ENCODE measurements at places on chromosomes 4 and X. TPM values are rescaled to one million over a fixed set of nuclear protein-coding genes. Genes with fewer than 3 reads are reported as not detected.

GRCh38 chr4:108546728-108547127 lies 73.6 kb upstream of the RPL34 start:
- no peak for DNase-seq

DNA sequence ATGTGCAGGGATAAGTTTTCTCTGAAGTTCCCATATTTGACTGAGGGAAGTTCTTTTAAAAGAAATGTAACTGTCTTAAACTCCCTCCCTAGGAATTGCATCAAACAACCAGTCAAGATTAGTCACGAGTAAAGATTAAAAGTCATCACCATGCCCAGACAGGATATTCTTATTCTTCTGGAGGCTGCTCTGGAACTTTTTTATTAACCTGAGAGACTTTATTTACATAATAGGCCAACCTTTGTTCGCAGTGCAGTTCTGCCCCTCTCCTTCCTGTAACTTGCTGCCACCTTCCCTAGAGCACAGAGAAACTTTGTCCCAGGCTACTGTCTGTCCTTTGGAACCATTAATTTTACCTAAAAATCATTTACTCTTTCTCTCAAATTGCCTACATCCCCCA lies 9.8 kb upstream of the HERC3 start:
- DNase-seq: no peak

GRCh38 chr4:94551643-94552564 lies 100.2 kb downstream of the PDLIM5 start:
- DNase-seq: no peak

GRCh38 chr4:138239491-138239890 lies 2.7 kb downstream of the SLC7A11 start:
- no peak for DNase-seq

The ZFX gene
- 33.9 TPM for total RNA-seq

The SULT1E1 gene
- total RNA-seq: not detected

GRCh38 chr4:38189445-38189844 lies 229.2 kb downstream of the PTTG2 start:
- no peak for DNase-seq

DNA sequence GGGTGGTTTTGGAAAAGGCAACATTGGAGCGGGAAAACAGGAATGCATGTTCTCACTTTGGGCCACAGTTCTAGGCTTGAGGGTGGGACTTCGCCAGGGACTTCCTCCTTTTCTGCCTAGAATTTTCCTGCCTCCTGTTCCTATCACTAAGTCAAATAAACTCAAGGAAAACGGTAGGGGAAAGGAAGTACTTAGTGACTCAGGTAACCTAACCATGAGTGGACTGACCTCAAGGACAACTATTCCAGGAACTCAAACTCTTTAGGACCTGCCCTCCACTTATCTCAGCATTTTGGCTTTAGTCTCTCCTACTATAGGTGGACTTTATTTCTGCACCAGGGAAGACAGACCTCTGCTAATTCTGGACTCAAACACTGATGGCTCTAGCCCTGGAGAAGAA lies 281.7 kb downstream of the ZNF674 start:
- DNase-seq: no peak

The PAGE2 gene
- total RNA-seq: not detected

DNA sequence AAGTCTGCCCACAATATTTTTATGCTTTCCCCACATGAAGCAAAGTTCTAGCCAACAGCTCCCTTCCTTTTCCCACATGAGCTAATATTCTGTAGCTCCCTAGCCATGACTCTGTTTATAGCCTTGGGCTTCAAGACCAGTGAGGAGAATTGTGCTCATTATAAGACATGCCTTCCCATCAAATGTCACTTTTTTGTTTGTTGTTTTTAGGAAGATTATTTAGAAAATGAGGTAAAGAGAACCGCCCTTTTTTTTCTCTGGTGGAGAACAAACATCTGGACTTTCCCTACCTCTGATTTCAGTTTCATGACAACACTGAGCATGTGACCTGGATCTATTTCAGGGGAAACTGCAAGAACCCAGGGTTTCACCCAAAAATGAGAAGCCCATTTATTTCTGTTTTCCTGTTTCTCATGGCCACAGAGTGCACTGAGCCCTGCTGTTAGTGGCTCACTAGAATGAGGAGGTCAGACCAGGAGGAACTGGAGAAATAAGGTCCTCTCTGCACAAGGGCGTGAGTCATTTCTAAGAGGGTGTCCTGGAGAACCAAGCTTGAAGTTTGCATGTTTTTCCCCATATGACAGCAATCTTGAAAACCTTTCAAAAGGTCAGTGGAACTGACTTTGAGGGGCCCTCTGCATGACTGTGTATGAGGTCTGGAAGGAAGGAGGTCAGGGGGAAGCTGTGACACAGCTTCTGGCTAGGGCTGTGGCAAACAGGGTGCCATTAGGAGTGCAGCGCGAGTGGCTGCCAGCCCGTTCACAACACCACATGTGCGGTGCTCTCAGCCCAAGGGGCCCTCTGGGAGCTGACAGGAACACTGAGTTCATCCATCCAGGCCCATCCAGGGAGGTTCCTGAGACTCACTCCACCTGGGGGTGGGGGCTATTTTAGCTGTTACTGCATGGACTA lies 55.2 kb downstream of the CHST7 start:
- DNase-seq: no peak

The NAP1L2 gene
- 7.1 TPM for total RNA-seq

The MFAP3L gene
- total RNA-seq: 8.4 TPM

The RASL11B gene
- total RNA-seq: 24.8 TPM

GRCh38 chrX:19739683-19740082 lies 147.7 kb downstream of the SH3KBP1 start:
- peak; percentile 66 for DNase-seq

DNA sequence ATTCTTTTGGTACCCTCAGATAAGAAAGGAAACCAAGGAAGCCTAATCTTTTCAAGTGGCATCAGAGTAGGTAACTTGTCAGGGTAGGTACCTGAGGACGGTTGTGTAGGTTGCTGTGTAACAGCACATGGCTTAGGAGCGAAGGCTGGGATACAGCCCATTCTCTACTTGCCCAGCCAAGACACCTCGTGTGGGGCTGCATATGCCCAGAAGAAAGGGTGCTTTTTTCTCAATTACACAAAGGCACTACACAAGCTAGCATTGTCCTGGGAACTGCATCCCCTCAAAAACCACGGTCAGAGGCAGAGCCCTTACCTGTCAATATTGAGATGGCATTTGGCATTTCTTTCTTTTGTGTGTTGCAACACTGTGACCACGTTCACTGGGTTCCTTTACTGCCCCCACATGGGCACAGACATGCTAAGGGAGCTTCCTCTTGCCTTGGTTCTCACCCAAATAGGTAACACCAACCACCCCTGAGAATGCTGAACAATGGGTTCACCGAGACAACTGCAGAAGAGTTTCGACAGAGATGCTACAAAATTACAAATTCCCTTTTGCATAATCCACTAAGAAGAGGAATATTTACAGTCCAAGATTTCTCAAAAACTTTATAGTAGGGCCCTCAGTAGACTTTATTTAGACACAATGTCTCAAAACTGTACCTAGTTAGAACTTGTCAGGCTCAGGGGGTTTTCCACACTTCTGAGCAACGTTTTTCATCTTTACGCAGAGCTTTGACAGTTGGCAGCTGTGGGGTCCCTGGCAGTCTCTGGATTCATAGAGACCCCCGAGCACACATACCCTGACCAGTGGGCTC lies 35.8 kb upstream of the TNIP3 start:
- no peak for DNase-seq

GRCh38 chr4:2824836-2825381 lies 18.7 kb upstream of the ADD1 start:
- DNase-seq: peak; percentile 13

- DNase-seq: no peak
Measured at GRCh38 chr4:89324671-89325070, 17.1 kb upstream of the GPRIN3 start.

The RASGEF1B gene
- 108 TPM for total RNA-seq

DNA sequence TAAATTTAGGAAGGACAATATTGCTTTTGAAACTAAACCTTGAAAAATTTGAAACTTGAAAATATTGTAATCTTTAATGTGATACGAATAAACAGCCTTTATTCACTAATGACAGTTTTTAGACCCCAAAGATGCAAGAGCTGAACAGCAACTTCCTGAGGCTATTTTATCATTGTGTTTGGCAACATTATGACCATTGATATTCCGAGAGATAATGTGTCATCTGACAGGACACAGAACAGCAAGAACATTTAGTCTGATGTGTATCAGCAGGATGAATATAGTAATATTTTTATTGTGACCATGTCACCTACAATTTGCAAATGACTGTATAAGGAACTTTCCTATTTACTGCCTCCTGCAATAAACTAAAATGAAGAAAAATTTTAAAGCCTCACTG lies 316.0 kb downstream of the ADAM29 start:
- no peak for DNase-seq

GRCh38 chr4:157763490-157763889 lies 409.3 kb downstream of the GASK1B start:
- DNase-seq: no peak

GRCh38 chrX:129718676-129719075 lies 20.1 kb upstream of the XPNPEP2 start:
- DNase-seq: no peak

GRCh38 chr4:87783781-87784180 lies 15.6 kb upstream of the IBSP start:
- no peak for DNase-seq

GRCh38 chr4:140661550-140661949 lies 92.8 kb upstream of the UCP1 start:
- DNase-seq: no peak

DNA sequence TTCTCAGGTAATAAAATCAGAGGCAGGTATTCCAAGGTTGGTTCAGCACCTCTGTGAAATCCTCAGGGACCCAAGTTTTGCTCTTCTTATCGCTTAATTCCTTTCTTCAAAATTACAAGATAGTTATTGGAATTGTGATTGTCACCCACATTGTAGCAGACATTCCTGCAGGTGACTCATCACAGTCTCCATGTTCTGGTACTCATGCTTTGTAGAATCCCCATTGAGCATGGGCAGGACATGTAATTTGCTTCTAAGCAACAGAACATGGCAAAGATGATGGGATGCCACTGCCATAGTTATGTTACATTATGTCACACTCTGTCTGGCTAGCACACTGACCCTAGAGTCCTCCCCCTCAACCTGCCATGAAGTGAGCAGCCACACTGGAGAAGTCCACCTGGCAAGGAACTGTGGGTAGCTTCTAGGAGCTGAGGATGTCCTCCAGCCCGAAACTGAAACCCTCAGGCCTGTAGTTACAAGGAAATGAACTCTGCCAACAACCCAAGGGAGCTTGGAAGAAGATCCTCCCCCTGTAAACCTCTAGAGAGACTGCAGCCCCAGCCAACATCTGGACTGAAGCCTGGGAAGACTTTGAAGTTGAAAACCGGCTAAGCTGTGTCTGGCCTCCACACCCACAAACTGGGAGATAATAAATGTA lies 58.3 kb upstream of the GUCY1A1 start:
- DNase-seq: no peak

The ITM2A gene
- total RNA-seq: 5.8 TPM

DNA sequence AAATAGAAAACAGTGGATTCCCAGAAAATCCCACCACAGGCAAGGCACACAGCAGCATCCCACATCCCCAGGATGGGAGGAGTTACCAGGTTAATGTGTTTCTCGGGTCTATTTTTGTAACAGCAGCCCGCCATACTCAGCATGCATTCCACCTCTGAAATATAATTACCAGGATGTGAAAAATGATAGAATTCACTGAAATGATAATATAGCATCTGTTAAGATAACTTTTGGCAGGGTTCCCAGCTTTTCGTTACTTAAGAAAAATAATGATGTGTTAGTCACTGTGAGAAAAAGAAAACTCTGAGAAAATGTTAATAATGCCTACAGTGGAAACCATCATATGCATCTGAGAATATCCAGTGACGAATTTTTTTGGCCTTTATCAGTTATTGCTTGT lies 87.1 kb downstream of the VCX2 start:
- no peak for DNase-seq

DNA sequence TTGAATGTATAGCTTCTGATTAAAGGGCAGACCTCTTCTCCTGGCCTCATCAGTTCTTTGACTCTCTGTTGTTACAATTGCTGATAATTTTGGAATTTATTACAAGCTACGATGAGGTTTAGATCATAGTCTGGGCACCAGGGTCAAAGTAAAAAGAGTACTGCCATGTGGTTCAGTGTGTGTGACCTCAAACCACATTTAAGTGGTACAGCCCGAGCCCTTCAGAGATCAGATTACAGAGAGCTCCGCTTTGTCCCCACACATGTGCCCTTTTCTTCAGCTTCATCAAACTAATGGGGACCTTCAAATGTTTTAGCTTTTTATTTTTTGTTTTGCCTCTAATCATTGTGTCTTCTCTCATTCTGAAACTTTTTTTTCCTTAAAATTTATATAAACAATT lies 37.1 kb downstream of the SPANXN2 start:
- DNase-seq: no peak

- DNase-seq: no peak
Measured at GRCh38 chr4:74369855-74370254, 4.9 kb downstream of the EREG start.

- no peak for DNase-seq
Measured at GRCh38 chr4:16967722-16968121, 69.3 kb upstream of the LDB2 start.

DNA sequence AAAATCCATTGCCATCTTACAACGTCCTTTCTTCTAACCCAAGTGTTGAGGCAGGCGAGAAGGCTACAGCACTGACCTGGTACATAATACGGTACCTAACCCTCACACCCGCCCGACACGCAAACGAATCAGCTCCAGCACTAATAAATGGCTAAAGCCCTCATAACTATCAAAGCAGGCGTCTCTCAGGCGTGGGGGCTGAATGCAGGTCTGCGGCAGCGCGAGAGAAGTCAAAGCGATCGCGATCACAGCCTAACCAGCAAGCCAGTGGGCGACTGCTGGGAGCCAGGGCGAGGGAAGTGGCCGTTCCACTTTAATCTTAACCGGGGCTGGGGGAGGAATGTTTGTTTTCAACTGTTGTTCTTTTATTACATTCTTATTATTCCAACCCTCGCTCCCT lies 1.5 kb downstream of the CDX4 start:
- peak; percentile 20 for DNase-seq

GRCh38 chrX:49308604-49309269 lies 5.3 kb downstream of the GAGE10 start:
- no peak for DNase-seq

The SPON2 gene
- total RNA-seq: 769 TPM

DNA sequence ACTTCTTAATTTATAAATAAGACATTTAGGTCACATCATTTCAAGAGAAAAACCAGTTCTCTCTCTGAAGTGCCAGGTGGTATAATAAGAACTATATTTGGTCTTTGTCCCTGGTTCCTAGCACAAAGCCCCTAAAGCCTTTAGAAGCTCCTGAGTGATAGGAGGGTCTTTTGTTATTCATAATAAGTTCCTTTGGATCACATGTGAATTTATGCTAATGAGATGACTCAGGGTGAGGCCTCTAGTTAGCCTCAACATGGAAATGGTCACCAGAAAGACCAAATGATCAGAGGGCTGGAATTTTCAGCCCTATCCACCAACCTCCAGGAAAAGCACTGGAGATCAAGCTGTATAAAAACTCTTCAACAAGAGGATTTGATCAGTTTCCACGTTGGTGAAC lies 68.1 kb upstream of the BLTP1 start:
- no peak for DNase-seq

DNA sequence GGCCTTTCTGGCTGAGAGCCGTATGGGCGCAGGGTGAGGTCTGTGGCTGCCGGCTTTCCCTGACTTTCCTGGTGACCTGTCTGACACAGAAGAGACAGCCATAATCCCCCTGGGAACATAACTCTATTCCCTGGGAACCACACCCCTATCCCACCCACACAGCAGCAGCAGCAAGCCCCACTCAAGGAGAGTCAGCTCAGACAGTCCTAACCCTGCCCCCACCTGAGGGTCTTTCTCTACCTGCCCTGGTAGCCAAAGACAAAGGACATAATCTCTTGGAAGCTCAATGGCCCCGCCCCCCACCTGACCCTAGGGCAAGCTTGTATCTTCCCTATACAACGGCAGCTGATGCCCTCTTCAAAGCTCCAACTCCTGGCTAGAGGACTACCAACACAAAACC lies 74.6 kb downstream of the PABPC4L start:
- DNase-seq: no peak

All from glutamatergic neuron (in vitro differentiated cells).